Renal cortex interstitium (tissue), 15 donors: ENCODE measurements at places on chromosomes 11 and 22. TPM values are rescaled to one million over a fixed set of nuclear protein-coding genes. Genes with fewer than 3 reads are reported as not detected.

- DNase-seq = peak; percentile 30
Observed at GRCh38 chr11:17972987-17973386, 39.9 kb downstream of the SERGEF start.

DNA sequence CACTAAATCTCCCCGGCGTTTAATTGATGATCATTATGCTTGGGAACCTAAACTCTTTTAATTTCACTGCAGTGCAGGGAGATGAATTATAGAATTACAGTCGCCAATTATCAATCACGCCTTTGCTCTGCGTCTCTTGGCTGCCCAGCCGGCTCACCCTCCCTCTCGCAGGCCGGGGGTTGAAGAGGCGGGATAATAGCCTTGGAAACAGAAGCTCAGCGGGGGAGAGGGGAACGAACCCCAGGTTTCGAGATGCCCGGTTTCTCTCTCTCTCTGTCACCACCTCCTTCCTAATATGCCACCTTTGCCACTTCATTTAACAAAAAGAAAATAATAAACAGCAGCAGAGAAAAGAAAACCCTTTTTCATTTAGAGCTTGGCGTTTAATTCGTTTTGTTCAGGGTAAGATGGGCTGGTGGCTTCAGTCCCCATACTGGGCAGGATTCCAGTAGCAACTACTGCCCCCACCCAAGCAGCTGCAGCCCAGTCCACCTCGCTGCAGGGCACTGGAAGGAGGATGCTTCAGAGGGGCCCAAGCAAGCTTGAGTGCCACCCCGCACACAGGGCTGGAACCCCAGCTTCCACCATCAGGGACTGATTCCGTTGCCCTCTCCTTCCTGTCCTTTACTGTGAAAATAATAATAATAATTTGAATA, 271.7 kb downstream of the BUD13 start:
- no peak for DNase-seq

DNA sequence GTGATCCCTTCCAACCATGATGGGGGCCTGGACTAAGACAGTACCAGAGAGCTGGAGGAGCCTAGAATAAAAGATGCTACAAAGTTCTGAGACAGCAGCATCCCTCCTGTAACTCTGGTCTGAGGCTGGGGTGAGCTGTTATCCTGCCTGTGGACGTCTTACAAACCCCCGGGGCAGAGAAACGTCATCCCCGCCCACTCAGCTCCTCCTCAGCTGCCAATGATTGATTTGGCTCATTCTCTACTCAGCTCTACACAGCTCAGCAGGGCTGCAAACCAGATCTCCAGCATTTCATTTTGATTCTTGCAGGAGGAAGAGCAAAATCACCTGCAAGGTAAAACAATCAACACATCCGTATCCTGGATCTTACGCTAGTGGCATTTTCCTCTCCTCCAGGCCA, 55.5 kb downstream of the CSNK2A3 start:
- DNase-seq = no peak

DNA sequence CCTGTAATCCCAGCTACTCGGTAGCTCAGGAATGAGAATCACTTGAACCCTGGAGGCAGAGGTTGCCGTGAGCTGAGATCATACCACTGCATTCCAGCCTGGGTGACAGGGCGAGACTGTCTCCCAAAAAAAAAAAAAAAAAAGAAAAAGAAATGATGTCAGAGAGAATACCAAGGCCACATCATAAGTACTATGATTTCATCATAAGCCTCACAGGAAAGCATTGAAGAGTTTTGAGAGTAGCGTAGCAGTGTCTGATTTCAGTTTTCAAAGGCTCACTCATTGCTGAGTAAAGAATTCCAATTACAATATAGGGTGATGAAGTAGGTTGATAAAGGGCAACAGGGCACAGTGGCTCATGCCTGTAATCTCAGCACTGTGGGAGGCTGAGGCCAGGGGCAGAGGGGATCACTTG, 88.8 kb downstream of the MRTFA start:
- no peak for DNase-seq

- no peak for DNase-seq
Observed at GRCh38 chr11:118896921-118897591, 13.4 kb downstream of the CXCR5 start.

DNA sequence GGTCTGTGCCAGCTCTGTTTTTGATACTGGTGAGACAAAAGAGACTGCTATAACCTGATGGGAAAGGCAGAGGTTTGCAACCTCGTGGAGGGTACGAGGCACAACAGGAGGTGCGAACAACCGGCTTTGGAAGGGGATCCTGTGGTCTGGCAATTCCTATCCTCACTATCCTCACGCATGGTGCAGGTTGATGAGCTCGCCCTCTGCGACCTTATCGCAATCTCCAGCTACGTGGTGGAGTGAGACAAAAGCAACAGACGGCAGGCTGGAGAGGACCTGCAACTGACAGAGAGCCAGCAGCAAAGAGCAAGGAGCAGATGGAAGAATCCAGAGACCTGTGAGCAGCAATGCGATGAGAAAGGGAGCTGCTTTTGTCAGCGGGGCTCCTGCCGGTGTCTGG, 47.3 kb upstream of the TSKU start:
- DNase-seq = no peak

GRCh38 chr11:92211576-92212167, 12.9 kb upstream of the FAT3 start:
- no peak for DNase-seq

DNA sequence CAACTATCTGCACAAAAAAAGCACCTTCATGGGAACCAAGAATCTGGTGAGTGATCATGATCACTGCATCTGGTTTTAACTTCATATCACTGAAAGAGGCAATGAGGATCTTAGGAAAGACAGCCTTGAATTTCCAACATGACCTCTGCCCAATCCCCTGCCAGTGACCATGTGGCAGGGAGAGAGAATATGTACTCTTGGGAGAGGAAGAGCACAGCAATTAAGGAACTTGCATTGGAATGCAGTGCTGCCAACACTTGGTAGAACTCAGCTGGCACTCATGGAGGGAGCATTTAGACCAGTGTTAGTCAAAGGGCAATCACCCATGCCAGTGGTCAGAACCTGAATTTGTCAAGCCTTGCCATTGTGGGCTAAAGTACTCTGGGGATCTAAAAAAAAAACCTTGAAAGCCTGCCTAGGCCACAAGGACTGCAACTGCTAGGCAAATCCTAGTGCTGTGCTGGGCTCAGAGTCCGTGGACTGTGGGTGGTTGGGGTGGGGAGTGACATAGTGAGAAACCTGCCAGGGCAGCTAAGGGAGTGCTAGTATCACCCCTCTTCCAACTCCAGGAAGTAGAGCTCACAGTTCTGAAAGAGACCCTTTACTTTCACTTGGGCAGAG, 23.1 kb downstream of the JRKL start:
- DNase-seq = no peak

DNA sequence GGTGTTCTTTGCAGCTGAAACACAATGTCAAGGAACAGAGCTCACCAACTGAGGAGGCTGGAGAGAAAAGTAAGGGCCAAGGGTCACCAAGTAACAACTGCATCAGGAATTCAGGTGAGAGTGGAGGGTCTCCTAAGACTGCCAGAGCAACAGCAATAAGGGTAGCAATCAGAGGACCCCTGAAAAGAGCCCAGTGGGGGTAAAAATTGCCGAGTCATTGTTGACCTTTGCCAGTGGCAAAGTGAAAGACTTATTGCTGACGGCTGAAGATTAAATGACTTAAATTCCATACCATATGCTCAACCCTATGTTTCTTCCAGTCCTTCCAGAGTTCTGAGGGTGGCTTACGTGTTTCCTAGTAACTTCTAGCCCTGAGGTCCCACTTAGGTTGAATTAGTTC, 51.9 kb upstream of the ARHGAP42 start:
- no peak for DNase-seq

GRCh38 chr22:34592123-34592740, 473.7 kb upstream of the ISX start:
- no peak for DNase-seq

DNA sequence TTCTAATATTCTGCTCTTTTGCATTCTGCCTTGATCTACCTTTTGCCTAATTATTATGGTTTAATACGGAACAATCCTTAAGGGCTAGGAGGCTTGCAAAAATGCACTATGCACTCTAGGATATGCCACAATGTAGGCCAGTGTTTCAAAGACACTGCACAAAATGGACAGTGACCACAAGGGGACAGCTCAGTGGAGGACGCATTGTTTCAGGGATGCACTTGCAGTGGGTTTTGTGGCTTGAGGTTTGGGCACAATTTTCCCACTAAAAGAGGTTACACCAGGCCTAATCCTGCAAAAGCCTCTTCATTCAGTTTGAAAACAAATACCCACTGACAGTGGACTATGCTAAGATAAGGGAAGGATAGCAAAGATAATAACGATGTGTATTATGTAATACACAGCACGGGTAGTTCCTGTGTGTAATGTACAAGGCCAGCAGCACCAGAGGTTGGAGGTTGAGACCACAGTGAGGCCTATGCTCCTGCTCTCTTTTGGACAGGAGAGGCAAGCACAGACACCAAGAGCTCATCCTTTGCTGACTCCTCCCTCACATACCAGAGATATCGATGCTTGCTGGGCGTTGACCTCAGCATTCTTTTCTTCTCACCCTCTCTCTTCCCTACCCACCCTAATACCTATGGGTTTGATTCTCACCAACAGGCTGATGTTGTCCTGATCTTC, 12.7 kb downstream of the MAP6 start:
- DNase-seq = no peak

DNA sequence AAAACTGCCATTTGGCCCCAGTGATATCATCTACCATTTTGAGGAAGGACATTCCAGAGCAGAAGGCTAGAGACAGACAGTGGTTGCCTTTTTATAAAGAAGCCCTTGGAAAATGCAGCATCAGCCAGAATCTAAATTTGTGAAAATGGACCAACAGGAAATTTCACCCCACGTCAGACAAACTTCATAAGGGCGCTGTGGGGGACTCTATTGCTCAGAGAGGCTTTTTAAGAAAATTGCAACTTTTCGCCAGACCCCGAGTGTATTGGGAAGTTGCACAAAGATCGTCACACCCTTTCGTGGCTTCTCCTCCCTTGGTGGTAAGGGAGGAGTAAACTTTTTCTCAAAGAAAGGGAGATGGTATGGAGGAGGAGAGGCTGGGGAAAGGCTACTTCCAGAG, 12.3 kb upstream of the ALX4 start:
- no peak for DNase-seq

- no peak for DNase-seq
Observed at GRCh38 chr11:59997800-59998199, 19.2 kb upstream of the OOSP4B start.

DNA sequence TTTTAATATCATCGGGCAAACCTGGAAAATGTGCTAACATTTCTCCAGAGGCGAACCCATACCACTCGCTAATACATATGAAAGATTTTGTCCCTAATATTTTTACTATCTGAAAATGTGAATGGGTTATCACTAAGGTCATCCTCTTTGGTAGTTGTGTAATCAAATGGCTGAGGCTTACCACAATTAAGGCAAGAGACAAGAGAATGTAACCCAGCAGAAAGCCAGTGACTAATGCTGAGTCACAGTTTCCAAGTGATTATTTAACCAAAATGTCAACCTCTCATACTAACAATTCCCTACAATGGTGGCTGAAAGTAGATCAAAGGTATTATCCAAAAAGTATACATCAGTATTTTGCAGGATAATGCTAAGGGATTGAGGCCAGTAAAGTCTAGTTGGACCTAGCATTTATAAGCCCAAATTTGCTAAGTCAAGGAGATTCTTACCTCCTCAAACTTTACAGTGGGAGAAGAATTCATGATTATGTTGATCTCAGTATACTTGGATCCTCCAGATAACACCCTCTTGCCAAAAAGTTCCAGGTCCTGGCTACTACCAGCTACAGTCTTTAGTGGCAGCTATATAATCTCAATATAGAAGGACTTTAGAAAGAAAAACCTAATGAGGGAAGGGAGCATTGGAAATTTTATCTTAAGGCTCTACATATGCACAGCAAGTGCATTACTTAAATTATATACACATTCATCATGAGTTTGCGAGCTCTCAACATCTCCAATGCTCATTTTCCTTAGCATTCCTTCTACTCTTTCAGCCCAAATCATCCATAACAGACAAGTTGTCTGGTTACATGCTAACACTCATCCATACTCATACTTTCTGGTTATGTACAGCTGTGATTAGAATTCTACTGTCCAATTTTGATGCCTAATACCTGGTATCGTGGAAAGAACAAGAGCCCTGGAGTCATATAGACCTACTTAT, 25.4 kb downstream of the SIK3 start:
- DNase-seq = no peak

GRCh38 chr11:69205743-69206612, 50.2 kb downstream of the SMIM38 start:
- no peak for DNase-seq

GRCh38 chr11:70220920-70221319, 17.8 kb downstream of the FADD start:
- no peak for DNase-seq

DNA sequence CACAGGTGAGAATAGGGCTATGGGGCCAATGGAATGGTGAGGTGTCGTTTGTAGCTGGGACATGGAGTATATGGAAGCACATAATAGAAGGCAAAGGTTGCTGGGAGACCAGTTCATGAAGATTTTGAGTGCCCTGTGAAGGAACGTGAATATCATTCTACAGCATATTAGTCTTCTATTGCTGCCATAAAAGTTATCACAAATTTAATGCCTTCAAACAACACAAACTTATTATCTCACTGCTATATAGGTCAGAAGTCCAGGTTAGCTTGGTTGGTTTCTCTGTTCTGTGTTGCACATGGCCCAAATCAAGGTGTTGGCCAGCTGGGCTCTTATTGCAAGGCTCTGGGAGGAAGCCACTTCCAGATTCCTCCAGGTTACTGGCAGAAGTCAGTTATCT, 110.6 kb downstream of the SYN3 start:
- DNase-seq = no peak

DNA sequence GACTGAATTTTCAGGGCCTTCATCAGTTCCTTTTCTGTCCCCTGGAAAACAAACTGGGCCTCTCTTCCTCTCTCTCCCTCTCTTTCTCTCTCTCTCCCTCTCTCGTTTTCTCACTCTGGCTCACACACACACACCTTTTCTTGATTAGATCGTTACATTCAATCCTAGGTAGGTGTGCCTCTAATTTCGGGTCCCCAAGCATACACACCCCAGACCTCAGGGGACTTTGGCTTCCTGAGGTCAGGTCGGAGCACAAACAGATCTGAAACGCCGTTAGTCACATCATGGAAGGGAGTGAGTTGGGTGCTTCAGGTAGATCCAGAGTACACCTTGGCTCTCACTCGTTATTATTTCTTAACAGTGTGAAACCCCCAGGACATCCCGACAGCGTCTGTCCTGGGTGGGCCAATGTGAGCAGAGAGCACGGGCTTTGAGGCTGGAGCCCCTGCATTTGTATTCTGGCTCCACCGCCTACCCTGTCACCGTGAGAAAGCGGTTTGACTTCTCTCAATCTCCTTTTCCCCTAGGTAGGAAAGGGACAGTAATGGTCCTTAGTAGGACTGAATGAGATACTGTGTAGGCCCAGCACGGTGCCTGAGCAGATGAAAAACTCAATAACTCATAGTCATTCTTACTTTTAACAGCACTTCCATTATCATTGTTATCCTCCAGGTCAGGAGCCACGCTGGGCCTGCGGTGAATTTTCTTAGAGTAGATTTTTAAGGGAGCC, 37.3 kb upstream of the POU2AF1 start:
- DNase-seq = no peak

Gene NARS2
- polyA plus RNA-seq = 47.0 TPM

Gene MORC2
- 37.7 TPM for polyA plus RNA-seq

Gene OR51E2
- polyA plus RNA-seq = 1.3 TPM

Gene MFNG
- 9.5 TPM for polyA plus RNA-seq

Gene LINC01488
- 0.08 TPM for polyA plus RNA-seq
